ENCODE measurements at places on chromosomes 13 and 19.
A peak's percentile ranks its signal among the peaks of the same experiment; 100 is the strongest.

GRCh38 chr19:41307090-41307875, 2.7 kb upstream of the CCDC97 start:
- DNase-seq: no peak

DNA sequence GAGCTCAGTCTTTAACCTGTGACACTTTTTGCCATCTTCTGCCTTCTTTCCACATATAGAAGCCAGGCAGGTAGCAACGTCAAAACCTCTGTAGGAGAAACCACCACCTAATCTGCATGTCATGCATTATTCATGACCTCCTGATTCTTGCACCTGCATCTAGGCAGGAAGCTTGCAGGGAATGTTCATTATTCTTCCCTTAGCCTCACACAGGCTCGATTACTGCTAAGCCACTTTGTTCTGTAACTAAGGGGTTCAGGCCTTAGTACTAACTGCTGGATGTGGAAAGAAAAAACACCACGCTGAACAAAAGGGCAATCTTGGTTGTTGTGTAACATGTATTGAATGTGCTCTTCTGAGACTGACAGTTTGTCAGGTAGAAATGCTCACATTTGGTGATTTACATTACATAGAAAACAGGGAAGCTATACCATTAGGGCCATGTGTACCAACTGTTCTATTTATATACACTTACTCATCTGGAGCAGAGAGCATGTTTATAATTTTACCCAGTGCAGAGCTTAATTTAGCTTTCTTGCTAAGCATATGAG, 366.9 kb downstream of the KLF12 start:
- peak; percentile 23 for DNase-seq

GRCh38 chr19:55703790-55704215, 28.8 kb downstream of the EPN1 start:
- peak; percentile 31 for DNase-seq

DNA sequence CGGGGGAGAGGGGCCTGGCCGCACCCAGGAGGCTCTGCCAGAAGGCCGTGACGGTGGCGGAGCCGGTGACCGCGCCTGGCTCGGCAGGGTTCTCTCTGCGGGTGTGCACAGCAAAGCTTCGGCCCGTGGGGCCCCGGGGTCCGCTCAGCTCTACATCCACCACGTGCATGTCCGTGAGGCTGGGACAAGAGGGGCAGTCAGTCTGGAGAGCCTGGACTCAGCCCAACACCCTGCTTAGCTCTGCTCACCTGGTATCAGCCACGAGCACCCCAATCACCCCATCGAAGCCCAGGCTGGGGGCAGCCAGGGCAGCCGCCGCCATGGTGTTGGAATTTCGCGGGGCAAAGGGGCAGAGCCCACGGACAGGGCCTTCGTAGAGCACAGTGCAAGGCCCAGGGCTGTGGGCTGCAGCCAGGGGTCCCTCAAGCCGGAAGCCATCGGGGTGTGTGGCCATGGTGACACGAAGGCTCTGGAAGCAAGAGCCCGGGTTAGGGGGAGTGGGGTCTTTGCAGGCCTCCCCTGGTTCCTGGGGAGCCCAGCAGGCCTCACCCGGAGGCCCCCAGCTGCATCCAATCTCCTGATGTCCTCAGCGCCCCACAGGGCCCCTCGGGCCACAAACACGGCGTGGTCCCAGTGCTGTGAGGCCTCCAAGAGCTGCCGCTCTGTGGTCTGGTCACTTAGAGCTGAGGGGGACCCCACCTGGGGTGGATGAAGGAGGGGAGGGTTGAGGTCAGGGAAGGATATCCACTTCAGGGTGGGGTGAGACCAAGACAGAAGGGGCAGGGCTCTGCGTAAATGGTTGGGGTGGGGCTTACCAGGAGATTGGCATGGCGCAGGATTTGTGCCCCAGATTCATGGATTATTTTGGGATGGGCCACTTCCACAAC, 1.4 kb downstream of the ASPDH start:
- no peak for DNase-seq

- no peak for DNase-seq
Observed at GRCh38 chr13:45811891-45812694, 39.5 kb downstream of the SIAH3 start.

- no peak for DNase-seq
Observed at GRCh38 chr19:2417881-2418406, 9.4 kb downstream of the TIMM13 start.

DNA sequence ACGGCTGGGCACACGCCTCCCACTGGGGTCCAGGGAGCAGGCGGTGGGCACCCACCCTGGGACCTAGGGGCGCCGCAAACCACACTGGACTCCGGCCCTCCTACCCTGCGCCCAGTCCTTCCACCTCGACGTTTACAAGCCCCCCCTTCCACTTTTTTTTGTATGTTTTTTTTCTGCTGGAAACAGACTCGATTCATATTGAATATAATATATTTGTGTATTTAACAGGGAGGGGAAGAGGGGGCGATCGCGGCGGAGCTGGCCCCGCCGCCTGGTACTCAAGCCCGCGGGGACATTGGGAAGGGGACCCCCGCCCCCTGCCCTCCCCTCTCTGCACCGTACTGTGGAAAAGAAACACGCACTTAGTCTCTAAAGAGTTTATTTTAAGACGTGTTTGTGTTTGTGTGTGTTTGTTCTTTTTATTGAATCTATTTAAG, 1.6 kb downstream of the JUNB start:
- DNase-seq: no peak

DNA sequence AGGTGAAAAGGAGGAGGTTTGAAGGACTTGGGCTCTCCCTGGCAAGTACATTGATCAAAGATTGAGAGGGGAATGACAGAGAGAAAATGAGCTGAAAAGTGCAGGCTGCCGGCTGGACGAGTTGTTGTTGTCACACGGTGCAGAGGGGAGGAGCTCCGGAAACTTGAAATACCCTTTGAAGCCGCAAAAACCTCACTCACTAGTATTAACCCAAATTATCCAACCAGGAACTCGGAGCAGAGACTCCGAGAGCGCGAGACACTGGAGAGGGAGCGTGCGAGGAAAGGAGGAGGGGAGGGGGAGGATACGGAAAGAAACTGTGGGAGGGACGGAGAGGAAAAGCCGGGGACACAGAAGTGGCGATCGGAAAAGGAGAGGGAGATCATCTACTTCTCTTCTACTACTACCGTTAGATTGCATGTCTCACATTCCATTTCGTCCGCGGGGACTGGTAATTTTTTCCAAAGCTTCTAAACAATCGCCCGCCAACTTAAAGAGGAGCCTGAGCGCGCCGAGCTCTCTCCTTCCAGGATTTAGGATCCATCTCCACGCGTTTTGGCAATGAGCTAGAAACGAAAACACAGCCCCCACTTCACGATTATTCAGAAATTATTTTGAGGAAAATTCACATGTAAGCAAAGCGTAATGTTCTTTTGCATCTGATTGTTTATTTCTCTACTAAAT, at the start of gene DACH1:
Gene DACH1, minus strand, starts transcription at position 74 of the 684 bp plus-strand sequence.
- DNase-seq: no peak

DNA sequence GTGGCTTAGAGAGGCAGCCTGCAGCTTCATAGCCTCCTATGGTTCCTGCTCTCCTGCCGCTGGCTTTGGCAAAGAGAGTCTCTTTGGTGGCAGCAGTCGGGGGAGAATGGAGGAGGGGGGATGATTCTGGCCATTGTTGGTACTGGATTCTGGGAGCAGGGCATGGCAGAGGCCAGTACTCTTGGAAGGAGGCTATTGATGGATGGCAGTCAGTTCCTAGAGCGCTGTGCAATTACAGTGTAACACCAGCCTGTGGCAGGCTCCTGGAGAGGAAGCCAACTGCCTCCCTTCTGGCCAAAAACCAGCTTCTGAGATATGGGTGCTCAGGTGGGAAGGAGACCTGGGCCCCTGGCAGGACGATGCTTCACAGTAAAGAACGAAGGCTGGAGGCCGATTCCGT, 47.9 kb upstream of the TMTC4 start:
- no peak for DNase-seq

DNA sequence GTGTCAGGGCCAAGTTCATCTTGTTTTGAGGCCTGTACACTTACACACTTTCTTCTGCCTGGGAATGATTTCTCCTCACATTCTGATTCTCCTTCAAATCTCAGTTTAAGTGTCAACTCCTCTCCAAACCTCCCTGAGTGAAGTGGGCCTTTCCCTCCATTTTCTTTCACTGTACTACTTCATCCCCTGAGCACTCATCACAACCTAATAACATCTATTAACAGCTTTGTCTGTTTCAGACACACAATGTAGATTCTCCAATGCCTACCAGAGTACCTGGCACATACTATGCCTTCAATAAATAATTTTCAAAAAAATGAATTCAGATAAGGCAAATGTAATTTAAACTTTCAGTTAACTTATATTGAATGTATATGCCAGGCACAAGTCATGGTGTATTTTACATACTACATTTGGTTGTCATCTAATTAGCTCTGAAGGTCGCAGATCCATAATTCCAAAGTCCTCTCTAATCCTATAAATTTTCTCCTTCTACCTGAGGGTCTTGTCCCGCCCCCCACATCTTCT, 357 bp upstream of the COG6 start:
- DNase-seq: no peak

DNA sequence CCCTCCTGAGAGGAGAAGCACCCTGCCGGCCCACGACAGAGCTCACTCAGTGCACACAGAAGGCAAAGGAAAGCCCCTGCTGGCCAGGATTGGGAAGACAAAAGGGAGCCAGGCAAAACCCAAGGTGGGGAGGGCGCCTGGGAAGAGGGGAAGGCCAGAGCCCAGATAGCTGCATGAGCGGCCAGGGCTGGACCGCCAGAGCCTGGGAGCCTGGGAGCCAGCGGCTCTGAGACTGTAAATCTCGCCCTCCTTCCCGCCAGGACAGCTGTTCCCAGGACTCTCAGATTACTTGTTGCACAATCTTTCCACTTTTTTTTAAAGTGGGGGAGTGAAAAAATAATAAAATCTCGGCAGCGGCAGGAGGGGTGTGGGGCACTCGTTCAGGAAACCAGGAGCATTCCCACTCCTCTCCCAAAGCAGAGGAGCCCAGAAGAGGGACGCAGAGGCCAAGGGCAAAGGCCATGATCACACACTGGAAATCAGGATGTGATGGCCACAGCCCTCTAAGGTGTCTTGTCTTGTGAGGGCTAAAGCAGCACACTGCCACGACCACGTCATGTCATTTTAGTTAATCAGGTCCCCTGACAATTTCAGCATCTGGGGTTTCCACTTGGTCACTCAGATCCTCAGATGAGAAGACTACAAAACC, 19.6 kb upstream of the EPHX3 start:
- no peak for DNase-seq

DNA sequence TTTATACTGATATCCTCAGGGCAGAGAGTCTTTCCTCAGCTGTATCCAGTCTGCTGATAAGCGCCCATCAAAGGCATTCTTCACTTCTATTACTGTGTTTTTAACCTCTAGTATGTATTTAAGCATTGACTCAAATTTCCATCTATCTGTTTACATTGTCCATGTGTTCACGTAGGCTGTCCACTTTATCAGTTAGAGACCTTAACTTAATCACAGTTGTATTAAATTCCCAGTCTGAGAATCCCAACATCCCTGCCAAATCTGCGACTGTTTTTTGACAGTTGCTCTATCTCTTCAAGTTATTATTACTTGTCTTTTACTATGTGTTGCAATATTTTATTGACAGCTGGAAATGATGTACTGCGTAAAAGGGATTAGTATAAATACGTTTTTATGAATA, 1613.7 kb upstream of the MIR17HG start:
- no peak for DNase-seq
